ENCODE measurements at places on chromosomes 5 and 9. TPM values are rescaled to one million over a fixed set of nuclear protein-coding genes. Genes with fewer than 3 reads are reported as not detected.
A peak's percentile ranks its signal among the peaks of the same experiment; 100 is the strongest.

DNA sequence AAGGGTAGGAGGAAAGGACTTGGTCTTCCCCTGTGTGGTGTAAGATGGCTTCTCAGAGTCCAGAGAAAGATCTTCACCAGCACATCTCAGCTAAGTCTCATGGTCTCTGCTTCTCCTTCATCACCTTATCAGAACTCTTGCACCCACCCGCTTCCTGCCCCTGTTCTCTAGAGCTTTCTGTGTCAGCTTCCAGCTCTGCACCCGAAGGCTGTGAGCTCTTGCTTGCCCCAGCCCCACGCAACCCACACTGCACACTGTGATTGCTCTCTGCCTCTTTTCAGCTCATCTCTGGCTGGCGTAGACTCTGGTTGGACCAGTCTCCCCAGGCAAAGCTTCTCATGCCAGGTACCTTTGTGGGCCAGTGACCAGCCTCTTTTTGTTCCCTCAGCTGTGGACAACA, 93.2 kb upstream of the RAPGEF1 start:
- no peak for DNase-seq

SLC6A19 gene
- total RNA-seq, result 0.09 TPM

DNA sequence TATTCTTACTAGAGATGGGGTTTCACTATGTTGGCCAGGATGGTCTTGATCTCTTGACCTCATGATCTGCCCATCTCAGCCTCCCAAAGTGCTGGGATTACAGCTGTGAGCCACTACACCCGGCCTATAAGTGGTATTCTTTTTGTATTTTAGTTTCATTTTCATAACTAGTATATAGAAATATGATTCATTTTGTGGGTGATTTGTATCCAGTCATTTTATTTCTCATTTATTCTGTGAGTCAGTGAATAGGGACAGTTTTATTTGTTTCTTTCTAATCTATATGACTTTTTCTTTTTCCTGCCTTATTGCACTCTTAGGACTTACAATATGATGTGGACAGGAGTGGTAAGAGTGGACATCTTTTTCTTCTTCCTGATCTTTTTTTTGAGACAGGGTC, 112.9 kb downstream of the AOPEP start:
- no peak for DNase-seq

GRCh38 chr5:32991421-32991815, 280.3 kb downstream of the NPR3 start:
- no peak for DNase-seq

- DNase-seq, result peak; percentile 78
Observed at GRCh38 chr5:24606971-24607370, 37.8 kb downstream of the CDH10 start.

GRCh38 chr9:110575169-110575568, 4.4 kb downstream of the SVEP1 start:
- DNase-seq, result peak; percentile 78

- DNase-seq, result no peak
Observed at GRCh38 chr9:107094370-107094769, 188.7 kb upstream of the RAD23B start.

GRCh38 chr9:79604921-79605562, 33.3 kb downstream of the TLE4 start:
- DNase-seq, result no peak

DNA sequence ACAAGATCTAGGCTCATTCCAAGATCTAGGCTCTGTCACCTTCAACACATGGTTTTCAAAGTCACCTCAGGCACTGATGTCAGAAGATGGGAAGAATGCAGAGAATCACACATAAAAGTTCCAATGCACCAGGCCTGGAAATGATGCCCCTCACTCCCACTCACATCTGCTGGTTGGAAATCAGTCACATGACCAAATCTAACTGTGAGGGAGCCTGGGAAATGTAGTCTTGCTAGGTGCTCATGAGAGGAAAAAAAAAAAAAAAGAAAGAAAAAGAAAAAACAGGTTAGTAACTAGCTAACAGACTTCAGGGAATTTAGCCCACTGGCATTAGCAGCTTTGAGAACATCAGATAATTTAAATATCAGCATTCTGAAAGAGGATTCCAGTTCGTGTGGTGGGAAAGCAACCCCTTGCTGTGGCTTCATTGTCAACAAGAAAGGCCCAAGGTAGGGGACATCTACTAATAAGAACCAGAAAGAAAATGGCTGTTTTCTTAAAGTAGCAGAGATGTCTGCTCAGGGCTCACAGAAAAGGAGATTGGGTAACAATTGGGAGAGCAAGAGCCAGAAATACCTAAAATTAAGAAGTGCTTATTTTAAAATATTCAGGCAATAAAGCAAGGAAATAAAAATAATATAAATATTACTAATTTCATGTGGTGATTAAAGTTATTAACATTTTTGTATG, 614.3 kb downstream of the ACTL7B start:
- no peak for DNase-seq

DNA sequence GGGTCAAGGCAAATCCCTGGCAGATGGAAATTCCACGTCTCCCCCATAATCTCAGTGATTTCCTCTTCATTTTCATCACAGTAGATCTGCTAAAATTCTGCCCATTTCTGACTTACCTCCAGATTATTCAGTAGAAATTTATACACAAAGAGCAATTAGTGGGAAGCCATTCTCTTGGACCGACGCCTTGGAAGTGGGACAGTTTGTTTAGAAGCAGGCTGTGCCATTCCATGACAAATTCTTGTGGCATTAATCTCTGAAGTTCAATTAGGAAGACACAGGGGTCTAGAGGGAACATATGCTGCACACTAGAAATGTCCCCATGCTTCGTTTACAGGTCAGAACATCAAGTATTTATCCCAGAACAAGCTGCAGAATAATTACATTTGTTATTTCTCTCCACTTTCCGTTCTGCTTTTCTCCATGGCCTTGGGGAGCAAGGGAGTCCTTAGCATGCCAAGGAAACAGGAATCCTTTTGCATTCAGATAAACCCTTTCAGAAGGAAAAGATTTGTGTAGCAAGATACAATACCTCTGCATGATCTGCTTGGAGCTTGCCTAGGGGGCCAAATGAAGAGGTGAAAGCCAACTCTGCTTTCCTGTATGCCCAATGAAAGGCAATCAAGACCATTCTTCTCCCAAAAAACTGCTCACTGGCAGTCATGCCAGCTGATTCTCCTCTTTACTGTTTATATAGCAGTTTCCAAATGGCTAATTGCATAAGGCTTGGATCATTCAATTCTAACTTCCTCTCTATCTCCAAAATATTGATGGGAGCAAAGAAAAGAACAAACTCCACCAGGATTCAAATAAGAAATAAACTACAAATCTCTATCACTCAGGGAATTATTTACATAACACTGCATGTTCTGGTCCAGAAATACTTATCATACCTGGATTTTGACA, 2.5 kb upstream of the PRKACG start:
- peak; percentile 57 for DNase-seq

AHRR gene
- 1.5 TPM for total RNA-seq

LPAR1 gene
- 13.4 TPM for total RNA-seq

RNF180 gene
- 55.3 TPM for total RNA-seq

MARCOL gene
- not detected for total RNA-seq

SLC27A6 gene
- 2.2 TPM for total RNA-seq

PRPF4 gene
- total RNA-seq, result 19.2 TPM

GRCh38 chr5:141504216-141504615, 15.3 kb downstream of the PCDHGC5 start:
- no peak for DNase-seq

- no peak for DNase-seq
Observed at GRCh38 chr9:133774799-133775198, 36.6 kb upstream of the SARDH start.

GRCh38 chr9:17847908-17848307, 269.0 kb downstream of the SH3GL2 start:
- DNase-seq, result no peak

DNA sequence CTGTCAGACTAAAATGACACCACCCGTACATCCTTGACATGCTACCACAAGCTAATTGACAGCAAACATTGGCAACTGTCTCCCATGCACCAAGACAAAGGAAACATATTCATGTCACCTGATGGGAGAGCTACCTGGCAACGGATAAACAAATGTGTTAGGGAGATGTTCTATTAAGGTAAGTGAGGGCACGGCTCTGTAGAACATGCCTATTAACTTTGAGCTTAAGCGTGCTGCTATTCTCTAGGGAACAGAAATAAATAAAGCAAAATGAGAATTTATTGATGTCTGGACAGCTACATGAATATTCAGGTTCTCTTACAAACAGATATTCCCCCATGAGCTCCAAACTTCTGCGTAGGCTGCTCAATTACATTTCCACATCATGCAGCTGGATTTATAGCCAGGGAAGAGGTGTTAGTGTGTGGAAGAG, 361.4 kb upstream of the RFX3 start:
- DNase-seq, result no peak
